ENCODE measurements at places on chromosomes 2 and 18. TPM values are rescaled to one million over a fixed set of nuclear protein-coding genes. Genes with fewer than 3 reads are reported as not detected.

Gene DGKD
- total RNA-seq = 62.5 TPM

Gene SPOPL
- total RNA-seq = 30.2 TPM

Gene CCL20
- not detected for total RNA-seq

Gene CELF4
- total RNA-seq = 150 TPM

Gene TUBA3D
- not detected for total RNA-seq

Gene ASB18
- total RNA-seq = 1.6 TPM

Gene FOXD4L1
- 0.69 TPM for total RNA-seq

Gene MYCN
- 25.4 TPM for total RNA-seq

Gene TMEM200C
- total RNA-seq = 10.6 TPM

Gene SERPINB13
- under 0.01 TPM for total RNA-seq

Gene KRCC1
- total RNA-seq = 16.4 TPM

Gene GALNT3
- total RNA-seq = 4.6 TPM

Gene RAMP1
- total RNA-seq = 29.3 TPM

Gene HOXD9
- total RNA-seq = not detected

Gene BARD1
- total RNA-seq = 47.1 TPM

Gene DSG1
- total RNA-seq = 0.23 TPM

Gene KCNS3
- total RNA-seq = 2.8 TPM

Gene DNAJC27
- total RNA-seq = 24.5 TPM

Gene MC5R
- 0.69 TPM for total RNA-seq

Gene THSD7B
- 12.2 TPM for total RNA-seq

Gene ACMSD
- total RNA-seq = not detected

Gene SLC40A1
- total RNA-seq = 51.0 TPM

Gene CD8A
- total RNA-seq = 1.6 TPM

Gene COPS9
- 133 TPM for total RNA-seq

Gene SCN9A
- total RNA-seq = 114 TPM

Gene ARHGAP28
- 10.1 TPM for total RNA-seq

Gene HAAO
- total RNA-seq = 1.4 TPM

Gene TSPYL6
- 0.23 TPM for total RNA-seq

Gene GPBAR1
- total RNA-seq = not detected

Gene OR6B2
- total RNA-seq = not detected

Gene PDE11A
- 3.9 TPM for total RNA-seq

Gene FBLN7
- 6.2 TPM for total RNA-seq

Gene SNRNP27
- 54.4 TPM for total RNA-seq

Gene DNAJC5G
- 0.23 TPM for total RNA-seq

Gene ATP8B1
- 3.0 TPM for total RNA-seq

Gene CHRNA1
- total RNA-seq = not detected

Gene C2orf66
- 0.69 TPM for total RNA-seq

Gene TRIM54
- total RNA-seq = not detected

Gene RNF125
- total RNA-seq = 4.4 TPM

Gene SGPP2
- total RNA-seq = 4.8 TPM
